Stimulated activated CD8-positive, alpha-beta memory T cell treated with anti-CD3 and anti-CD28 coated beads, Interleukin-2, amount 100 ng/mL, for 48 hours (primary cell): ENCODE measurements at places on chromosomes 11 and 22.

DNA sequence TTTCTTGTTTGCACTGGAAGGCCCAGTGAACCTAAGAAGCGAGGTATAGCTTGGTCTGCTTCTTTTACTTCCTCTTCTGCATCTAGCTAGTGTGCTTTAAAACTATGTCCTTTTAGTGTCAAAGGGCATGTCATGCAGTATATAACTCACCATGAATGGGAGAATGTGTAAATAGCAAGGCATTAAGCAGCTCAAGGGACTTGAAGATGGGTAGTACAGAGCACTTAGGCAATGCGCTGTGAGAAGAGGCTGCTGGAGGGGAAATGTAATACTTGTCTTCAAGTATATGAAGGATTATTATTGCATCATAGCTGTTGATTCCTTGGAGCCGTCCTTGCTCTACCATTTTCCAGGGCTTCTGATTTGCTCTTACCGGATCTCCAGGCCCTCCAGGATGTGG lies 7.6 kb downstream of the MAML2 start:
- no peak for DNase-seq

- DNase-seq = no peak
These were observed 76.6 kb downstream of the WT1 start for GRCh38 chr11:32358729-32359128.

GRCh38 chr11:101061606-101062005 lies 68.0 kb downstream of the PGR start:
- DNase-seq = no peak

- DNase-seq = no peak
These were observed 138.6 kb downstream of the SLC1A2 start for GRCh38 chr11:35280727-35281126.

GRCh38 chr22:36773935-36774334 lies 2.0 kb downstream of the IFT27 start:
- no peak for DNase-seq

- no peak for DNase-seq
These were observed 82.2 kb upstream of the SEPTIN5 start for GRCh38 chr22:19631899-19632667.

DNA sequence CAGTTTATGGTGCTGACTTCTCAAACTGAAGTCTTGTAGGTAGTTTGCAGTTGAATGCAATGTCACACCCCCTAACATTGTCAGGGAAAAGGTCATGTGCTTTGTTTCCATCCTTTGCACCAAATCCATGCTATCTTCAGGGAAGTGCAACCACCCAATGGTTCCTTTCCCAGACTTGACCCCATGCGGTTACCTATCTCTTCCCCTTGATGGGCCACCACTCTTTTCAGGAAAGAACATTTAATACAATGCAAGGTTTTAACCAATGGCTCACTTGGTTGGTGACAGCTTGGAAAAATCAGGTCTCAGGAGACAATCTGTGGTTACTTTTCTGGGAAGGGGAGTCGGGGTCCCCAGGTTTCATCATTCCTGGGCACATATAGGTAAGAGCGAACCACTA lies 2.1 kb downstream of the ABTB2 start:
- DNase-seq = no peak

DNA sequence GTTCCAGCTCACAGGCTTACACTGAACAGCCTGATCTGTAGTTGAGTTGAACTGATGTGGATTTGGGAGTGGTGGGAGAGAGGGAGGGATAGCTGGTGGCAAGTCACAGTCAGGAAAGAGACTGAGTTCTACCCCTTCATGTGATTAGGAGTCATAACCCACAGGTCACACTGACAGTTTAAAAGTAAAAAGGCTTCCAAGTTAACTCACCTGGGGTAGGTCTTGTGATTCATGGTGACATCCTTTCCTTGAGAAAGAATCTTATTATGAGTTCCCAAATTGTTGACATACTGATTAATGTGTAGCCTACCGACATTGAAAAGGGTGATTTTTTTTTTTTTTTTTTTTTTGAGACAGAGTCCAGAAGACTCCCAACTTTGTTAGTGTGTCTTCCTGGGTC lies 5.4 kb downstream of the IZUMO1R start:
- DNase-seq = no peak

DNA sequence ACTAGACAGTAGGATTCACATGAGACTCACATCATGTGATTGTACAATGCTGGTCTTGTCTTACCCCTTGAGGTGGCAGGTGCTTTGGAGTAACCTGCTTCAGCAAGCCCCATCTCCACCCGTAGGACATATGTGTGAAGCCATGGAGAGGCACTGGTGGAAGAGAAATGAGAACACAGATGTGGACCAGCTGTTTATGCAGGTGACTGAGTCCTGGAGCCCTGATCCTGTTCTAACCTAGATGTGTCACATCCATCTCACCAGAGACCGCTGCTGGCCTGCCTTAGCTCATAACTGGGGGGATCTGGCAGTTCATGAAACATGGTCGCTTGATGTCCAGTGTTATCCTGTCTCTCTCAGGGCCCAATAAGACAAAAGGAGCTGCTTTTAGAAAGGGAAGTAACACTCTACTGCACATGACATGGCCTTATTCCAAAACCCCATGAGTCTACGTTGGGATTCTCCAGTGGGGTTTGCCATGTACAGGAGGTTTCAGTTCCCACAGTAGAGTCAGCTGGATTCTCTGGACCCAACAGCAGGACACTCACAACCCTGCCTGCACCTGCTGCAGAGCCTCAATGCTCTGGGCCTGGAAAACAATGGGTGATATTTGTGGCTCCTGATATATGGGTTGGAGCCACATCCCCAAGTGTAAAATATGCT lies 62.0 kb downstream of the GGTLC2 start:
- no peak for DNase-seq

DNA sequence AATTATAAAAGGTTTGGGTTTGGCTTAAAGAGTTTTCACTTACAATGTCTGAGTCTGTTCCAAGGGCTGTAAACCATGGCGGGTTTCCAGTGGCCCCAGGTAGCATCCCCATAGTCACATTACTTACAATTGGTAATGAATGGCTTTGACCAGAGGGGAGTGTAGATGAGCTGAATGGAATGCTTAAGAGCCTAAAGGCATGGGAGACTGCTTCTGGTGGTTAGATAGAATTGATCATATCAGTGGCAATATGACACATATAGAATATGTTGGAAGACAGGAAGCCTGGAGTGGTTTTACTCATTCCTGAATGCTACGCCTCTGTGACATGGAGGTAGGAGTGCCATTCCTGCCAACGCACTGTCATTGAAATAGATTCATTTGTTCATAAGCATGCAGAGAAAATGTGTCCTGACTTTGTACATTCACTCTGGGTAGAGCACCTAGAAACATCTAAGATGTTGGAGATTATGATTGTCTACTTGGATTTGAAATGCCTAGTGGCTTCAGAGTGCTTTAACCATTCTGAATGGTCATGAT lies 183.3 kb downstream of the BLID start:
- no peak for DNase-seq

DNA sequence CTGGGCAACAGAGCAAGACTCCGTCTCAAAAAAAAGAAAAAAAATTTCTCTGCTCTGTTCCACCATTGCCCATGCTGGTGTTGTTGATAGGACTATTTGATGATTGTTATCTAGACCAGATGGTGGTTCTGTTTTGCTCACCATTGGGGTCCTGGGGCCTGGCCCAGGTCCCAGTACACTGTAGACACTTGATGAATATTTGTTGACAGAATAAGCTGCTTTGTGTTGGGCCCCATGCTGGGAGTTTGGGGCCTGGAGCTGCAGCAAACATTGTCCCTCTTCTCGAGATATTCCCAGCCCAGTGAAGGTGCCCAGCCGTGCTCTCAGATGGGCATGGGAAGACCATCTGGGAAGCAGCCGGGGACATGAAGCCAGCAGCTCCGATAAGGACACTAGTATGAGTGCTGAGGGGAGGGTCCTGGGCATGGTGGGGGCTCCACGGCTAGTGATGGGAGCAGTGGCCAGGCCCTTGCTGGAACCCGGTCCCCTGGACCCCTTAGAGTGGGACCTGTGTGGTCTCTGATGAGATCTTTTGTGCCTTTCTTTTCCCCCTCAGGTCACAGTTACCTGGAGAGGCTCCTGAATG lies 13.6 kb downstream of the INCENP start:
- DNase-seq = no peak

- DNase-seq = no peak
These were observed 799.4 kb upstream of the TENM4 start for GRCh38 chr11:80240245-80240644.

DNA sequence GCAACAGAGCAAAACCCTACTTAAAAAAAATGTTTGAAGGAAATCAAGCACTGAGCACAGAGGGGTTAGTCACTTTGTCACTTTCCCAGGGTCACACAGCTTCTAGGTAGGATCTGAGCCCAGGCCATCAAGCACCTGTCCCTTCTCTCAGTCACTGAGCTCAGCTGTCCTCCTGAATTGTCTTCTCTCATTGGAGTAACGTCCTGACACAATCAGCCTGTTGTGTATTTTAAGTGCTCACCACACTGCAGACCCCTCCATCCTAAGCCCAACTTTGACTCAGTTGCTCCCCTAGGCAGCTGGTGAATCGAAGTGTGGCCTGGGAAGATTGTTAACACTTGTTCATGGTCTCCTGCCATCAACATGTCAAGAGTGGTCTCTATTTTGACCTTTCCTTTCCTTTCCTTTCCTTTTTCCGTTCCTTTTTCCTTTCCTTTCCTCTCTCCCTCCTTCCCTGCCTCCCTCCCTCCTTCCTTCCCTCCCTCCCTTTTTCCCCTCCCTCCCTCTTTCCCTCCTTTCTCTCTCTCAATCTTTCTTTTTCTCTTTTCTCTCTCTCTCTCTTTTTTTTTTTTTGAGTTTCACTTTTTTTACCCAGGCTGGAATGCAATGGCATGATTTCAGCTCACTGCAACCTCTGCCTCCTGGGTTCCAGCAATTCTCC lies 76.1 kb downstream of the PIWIL3 start:
- DNase-seq = no peak

DNA sequence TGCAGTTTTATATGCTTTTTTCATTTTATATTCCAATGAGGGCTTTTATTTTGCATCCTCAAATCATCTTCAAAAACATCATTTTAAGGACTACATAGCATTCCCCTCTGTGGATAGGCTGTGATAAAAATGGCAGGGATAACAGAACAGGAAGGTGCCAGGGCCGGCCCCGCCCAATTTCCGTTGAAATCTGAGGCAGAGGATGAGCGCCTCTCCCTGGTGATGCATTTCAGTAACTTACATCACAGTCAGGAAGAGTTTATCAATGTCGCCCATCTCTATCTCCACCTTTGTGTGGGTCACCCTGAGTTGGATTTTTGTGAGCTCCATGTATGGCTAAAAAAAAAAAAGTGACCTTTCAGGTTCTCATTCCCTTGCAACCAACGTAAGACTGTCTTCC lies 201.6 kb downstream of the DSCAML1 start:
- no peak for DNase-seq

DNA sequence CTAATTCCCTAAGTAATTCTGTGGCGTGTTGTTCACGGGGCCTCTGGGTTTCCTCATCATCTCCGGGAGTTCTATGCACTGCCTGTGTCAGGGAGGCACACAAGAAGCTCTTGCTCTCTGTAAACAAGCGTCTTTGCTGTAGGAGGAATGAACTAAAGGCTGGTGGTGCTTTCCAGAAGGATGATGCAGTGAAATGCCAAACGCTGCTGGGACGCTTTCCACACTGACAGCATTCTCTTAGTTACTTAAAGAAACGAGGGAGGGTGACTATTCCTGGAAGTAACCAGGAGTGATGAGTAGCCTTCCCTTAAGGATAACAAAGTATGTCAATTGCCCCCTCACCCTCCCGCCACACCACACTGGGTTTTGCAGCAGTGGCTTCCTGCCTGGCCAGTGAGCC lies 38.5 kb upstream of the NUP50 start:
- no peak for DNase-seq
